Naive thymus-derived CD4-positive, alpha-beta T cell (primary cell): ENCODE measurements at places on chromosomes 3 and 15. TPM values are rescaled to one million over a fixed set of nuclear protein-coding genes. Genes with fewer than 3 reads are reported as not detected.

GRCh38 chr3:134378818-134379217 is 4.6 kb upstream of the AMOTL2 start:
- H3K4me1 ChIP-seq, result no peaks in the 10 kb centered on the region
- H3K27me3 ChIP-seq, result peaks cover 3% of the 10 kb centered on the region
- H3K27ac ChIP-seq, result no peak overlapping the region
- no peaks in the 10 kb centered on the region for H3K36me3 ChIP-seq

DNA sequence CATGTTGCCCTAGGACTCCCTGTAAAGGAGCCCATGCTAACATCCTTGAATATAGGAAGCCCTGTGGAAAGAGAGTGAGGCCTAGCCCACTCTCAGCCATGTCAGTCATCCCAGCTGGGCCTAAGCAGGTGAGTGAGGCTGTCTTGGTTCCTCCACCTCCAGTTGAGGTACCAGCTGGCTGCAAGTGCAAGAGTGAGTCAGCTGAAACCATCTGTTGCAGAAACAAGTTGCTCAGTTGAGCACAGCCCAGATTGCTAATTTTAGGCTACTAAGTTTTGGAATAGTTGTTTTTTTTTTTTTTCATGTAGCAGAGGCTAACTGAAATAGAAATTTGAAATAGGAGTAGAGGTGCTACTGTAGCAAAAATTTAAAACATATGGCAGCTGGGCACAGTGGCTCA is 43.7 kb upstream of the ADPGK start:
- DNase-seq, result no peak
- H3K4me1 ChIP-seq, result no peaks in the 10 kb centered on the region
- H3K27me3 ChIP-seq, result no peaks in the 10 kb centered on the region
- H3K27ac ChIP-seq, result no peak overlapping the region
- H3K36me3 ChIP-seq, result no peaks in the 10 kb centered on the region

- H3K27ac ChIP-seq, result no peak overlapping the region
- no peak for DNase-seq
- no peaks in the 10 kb centered on the region for H3K36me3 ChIP-seq
- no peaks in the 10 kb centered on the region for H3K4me1 ChIP-seq
Observed at GRCh38 chr3:107676469-107677309, 153.9 kb downstream of the BBX start.

DNA sequence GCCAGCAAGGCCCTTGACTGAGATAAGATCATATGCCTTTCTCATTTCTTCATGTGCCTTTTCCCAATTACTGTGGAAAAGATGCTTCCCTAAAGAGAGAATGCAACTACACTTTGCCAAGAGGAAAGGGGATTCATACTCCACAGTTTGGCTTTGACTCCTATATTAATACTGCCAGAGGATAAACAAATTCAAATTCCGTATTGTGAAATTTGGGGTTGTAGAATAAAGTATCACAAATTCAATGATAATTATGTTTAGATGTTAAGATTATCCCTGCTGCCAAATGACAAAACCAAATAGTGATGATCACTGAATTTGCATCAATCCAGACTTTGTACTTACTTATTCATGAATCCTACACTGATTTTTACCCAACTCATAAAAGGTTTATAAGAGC is 88.5 kb upstream of the MNS1 start:
- no peaks in the 10 kb centered on the region for H3K4me1 ChIP-seq
- H3K36me3 ChIP-seq, result no peaks in the 10 kb centered on the region
- H3K4me3 ChIP-seq, result no peak overlapping the region
- no peaks in the 10 kb centered on the region for H3K27me3 ChIP-seq

GRCh38 chr3:58392181-58392580 is 41.5 kb downstream of the PDHB start:
- H3K36me3 ChIP-seq, result peaks cover 36% of the 10 kb centered on the region
- DNase-seq, result no peak
- H3K4me1 ChIP-seq, result no peaks in the 10 kb centered on the region
- H3K27ac ChIP-seq, result no peak overlapping the region
- H3K4me3 ChIP-seq, result no peak overlapping the region

- H3K27me3 ChIP-seq, result no peaks in the 10 kb centered on the region
- H3K27ac ChIP-seq, result no peak overlapping the region
- H3K36me3 ChIP-seq, result no peaks in the 10 kb centered on the region
- H3K4me3 ChIP-seq, result no peak overlapping the region
- no peaks in the 10 kb centered on the region for H3K4me1 ChIP-seq
Observed at GRCh38 chr3:178063461-178063860, 472.8 kb upstream of the KCNMB2 start.

GRCh38 chr3:189360291-189360690 is 188.5 kb downstream of the TPRG1 start:
- peaks cover 14% of the 10 kb centered on the region for H3K4me1 ChIP-seq
- no peak overlapping the region for H3K27ac ChIP-seq
- no peaks in the 10 kb centered on the region for H3K27me3 ChIP-seq
- H3K36me3 ChIP-seq, result no peaks in the 10 kb centered on the region
- no peak overlapping the region for H3K4me3 ChIP-seq

GRCh38 chr3:158107605-158108444 is 1.6 kb upstream of the SHOX2 start:
- H3K27me3 ChIP-seq, result peaks cover 23% of the 10 kb centered on the region
- H3K4me1 ChIP-seq, result peaks cover 37% of the 10 kb centered on the region
- no peak overlapping the region for H3K27ac ChIP-seq
- H3K36me3 ChIP-seq, result no peaks in the 10 kb centered on the region

- H3K4me3 ChIP-seq, result no peak overlapping the region
- H3K4me1 ChIP-seq, result no peaks in the 10 kb centered on the region
- H3K27ac ChIP-seq, result no peak overlapping the region
- no peaks in the 10 kb centered on the region for H3K36me3 ChIP-seq
- H3K27me3 ChIP-seq, result no peaks in the 10 kb centered on the region
- no peak for DNase-seq
Observed at GRCh38 chr15:74332611-74333010, 34.8 kb downstream of the CYP11A1 start.

DNA sequence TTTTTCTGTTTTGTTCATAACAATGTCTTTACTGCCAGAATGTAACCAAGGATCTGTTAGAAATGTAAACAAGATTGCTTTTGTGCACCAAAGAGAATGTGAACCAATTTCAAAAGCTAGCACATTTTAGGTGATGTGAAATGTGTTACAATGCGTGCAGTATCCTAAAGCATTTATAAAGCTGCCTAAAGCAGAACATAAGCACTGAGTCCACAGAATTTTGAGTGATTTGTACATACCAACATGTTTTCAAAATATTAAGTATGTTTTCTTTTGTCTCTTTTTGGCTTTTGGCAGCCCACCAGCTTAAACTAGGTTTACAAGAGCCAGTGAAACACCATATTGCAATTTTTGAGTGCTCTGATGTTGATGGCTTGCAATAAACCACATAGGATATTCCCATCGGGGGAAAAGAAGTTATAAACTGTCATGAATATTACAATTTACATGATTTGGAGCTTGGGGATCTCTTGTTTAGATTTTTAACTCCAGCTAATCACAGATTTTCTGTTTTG is 364.0 kb downstream of the ZIC1 start:
- DNase-seq, result no peak
- no peaks in the 10 kb centered on the region for H3K27me3 ChIP-seq
- no peaks in the 10 kb centered on the region for H3K4me1 ChIP-seq
- H3K27ac ChIP-seq, result no peak overlapping the region
- H3K36me3 ChIP-seq, result no peaks in the 10 kb centered on the region

DNA sequence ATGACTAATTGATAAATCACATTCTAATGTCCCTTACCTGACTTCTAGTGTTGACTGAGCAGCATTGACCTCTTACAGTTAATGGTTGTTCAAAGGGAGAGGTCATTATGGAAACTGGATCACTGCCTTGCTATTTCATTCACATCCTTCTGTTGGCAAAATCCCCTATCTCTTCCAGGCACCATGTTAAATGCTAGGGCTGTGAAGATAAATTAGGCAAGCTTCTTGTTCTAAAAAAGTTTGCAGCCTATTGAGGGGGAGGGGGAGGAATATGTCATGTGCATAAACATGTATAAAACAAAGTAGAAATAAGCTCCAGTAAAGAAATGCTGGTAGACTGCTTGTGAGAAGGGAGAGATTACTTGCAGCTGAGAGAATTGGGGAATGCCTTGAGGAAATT is 84.8 kb upstream of the MLF1 start:
- no peaks in the 10 kb centered on the region for H3K27me3 ChIP-seq
- no peak overlapping the region for H3K27ac ChIP-seq
- no peaks in the 10 kb centered on the region for H3K4me1 ChIP-seq
- no peak for DNase-seq
- no peaks in the 10 kb centered on the region for H3K36me3 ChIP-seq
- H3K4me3 ChIP-seq, result no peak overlapping the region

DNA sequence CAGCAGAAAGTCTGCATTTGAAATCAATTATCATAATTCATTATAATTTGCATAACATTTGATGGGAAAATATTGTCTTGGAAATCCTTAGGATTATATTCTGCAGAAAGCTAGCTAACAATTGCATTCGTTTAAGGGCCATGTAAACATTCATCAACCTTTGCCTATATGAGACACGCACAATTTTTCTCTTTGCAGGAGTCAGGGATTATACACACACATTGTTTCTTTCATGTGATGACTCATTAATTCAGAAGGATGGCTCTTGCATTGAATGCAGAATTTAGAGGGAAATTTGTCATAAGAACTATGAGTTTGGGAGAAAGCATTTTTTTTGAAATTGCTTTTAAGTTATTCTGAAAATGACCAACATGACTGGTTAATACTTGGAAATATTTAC is 844.7 kb downstream of the DIPK2A start:
- no peak overlapping the region for H3K4me3 ChIP-seq
- no peaks in the 10 kb centered on the region for H3K27me3 ChIP-seq
- no peak for DNase-seq
- no peak overlapping the region for H3K27ac ChIP-seq
- H3K36me3 ChIP-seq, result no peaks in the 10 kb centered on the region

- H3K4me1 ChIP-seq, result no peaks in the 10 kb centered on the region
- no peaks in the 10 kb centered on the region for H3K27me3 ChIP-seq
- DNase-seq, result no peak
- no peak overlapping the region for H3K27ac ChIP-seq
- H3K36me3 ChIP-seq, result peaks cover 43% of the 10 kb centered on the region
Observed at GRCh38 chr15:42720071-42720470, 16.9 kb downstream of the CDAN1 start.

DNA sequence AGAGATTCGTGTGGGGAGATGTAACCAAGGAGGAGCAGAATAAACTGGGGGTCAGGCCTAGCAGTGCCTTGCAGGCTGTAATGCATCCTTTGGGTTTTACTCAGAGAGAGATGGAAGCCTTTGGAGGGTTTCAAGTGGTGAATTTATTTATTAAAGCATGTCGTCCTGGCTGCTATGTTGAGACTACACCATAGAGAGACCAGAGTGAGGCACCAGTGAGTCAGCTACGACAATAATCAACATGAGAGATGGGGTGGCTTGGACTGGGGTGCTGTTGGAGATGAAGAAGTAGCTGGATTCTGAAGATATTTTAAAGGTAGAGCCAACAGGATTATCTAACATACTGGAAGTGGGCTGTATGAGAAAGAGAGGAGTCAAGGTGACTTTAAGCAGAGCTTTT is 335.3 kb upstream of the ARHGEF26 start:
- DNase-seq, result no peak
- H3K4me3 ChIP-seq, result no peak overlapping the region
- H3K36me3 ChIP-seq, result no peaks in the 10 kb centered on the region
- no peaks in the 10 kb centered on the region for H3K27me3 ChIP-seq
- H3K27ac ChIP-seq, result no peak overlapping the region
- H3K4me1 ChIP-seq, result no peaks in the 10 kb centered on the region

DNA sequence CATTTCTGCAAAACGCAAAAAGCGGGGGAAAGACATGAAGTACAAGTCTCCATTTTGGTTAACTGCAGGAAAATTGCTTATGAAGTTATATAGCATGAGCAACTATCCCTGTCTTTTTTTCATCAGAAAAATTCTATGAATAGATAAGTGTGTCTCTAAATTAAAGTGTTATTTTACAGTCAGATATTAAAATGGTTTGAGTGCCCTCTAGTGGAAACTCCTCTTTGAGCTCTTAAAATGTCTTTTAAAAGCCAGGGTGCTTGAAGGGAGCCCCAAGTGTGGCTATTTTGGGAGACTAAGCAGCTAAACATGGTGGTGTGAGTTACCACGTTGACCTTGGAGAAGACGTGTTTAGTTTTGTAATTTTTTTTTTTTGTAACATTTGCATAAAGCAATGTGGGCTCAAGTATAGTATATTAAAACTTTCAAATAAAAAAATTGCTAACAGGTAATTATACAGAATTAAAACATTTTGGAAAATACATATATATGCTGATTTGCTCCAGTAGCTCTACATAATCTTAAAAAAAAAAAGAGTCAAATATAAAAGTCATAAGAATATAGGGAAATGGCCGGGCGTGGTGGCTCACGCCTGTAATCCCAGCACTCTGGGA is 77.2 kb downstream of the PPP2R3A start:
- DNase-seq, result no peak
- no peaks in the 10 kb centered on the region for H3K27me3 ChIP-seq
- no peak overlapping the region for H3K4me3 ChIP-seq
- no peak overlapping the region for H3K27ac ChIP-seq

The DCP1A gene
- total RNA-seq, result 28.6 and 34.0 TPM in 2 replicates

The ZNF774 gene
- total RNA-seq, result 1.2 and 2.0 TPM in 2 replicates

The MYO5C gene
- total RNA-seq, result 0.19 TPM

The POLQ gene
- total RNA-seq, result 0.38 TPM

The RTP1 gene
- total RNA-seq, result not detected

The SLC22A13 gene
- 0.62 TPM for total RNA-seq

The SERPINI1 gene
- total RNA-seq, result 1.3 TPM
